Activated CD4-positive, alpha-beta T cell treated with anti-CD3 and anti-CD28 coated beads, Interleukin-2, amount 10 ng/mL, durations not matched to agents 7 days and 5 days (primary cell): ENCODE measurements at places on chromosomes 6 and 20. TPM values are rescaled to one million over a fixed set of nuclear protein-coding genes. Genes with fewer than 3 reads are reported as not detected.

Gene SIRPD
- 0.17 TPM for total RNA-seq

Gene OTOR
- not detected for total RNA-seq

Gene ABHD16B
- not detected for total RNA-seq

Gene VGLL2
- not detected for total RNA-seq

Gene CD2AP
- total RNA-seq = 40.3 TPM

Gene IL20RA
- total RNA-seq = not detected

Gene SLC22A2
- not detected for total RNA-seq

DNA sequence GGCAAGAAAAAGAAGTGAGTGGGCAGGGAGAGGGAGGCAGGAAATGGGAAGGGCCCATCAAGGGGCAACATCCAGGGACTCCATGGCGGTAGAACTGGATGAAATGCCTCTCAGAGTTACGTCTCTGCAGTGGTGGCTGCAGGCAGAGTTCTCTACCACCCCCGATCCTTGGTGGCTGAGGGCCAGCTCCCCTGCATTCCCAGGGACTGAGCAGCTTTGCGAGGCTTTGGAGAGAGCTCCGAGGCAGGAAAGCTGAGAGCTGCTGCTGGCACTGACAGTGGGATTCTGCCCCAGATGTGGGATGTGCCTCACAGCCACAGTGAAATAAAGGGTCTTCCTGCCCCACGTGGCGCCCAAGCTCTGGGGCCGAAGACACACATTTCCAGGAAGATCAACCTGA, 236.6 kb downstream of the SLC24A3 start:
- DNase-seq = no peak

DNA sequence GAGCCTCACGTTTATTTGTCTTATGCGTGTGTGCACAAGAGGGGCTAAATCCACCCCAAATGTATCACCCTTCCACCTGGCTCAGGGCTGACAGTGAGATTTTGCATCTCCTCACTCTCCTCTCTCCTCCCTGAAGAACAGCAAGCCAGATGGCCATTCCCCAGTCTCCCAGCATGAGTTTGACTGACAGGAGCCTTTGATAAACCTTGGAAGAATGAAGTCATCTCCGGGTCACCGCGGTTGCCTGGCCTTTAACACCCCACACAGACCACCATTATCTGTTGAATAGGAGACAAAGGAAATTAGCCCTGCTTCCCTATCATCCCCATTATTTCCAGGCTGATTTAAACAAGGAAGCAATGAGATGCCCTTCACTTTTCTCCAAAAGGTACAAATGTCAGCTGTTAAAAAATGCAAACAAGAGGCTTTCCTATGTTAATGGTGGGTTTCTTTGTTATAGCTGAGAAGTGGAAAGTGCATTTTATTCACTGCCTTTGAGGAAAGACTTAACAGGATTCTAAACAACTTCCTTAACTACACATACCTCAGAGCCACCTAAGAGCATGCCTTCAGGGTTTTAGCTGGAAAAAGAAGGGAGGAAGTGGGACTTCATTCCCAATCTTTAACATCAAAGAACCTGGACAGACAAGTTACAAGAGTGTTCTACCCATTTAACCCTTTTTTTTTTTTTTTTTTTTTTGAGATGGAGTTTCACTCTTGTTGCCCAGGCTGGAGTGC, 524.8 kb upstream of the ID4 start:
- DNase-seq = no peak

GRCh38 chr6:17178754-17179529, 77.1 kb downstream of the STMND1 start:
- no peak for DNase-seq

- no peak for DNase-seq
Measured at GRCh38 chr6:150788089-150788488, 77.4 kb upstream of the MTHFD1L start.

DNA sequence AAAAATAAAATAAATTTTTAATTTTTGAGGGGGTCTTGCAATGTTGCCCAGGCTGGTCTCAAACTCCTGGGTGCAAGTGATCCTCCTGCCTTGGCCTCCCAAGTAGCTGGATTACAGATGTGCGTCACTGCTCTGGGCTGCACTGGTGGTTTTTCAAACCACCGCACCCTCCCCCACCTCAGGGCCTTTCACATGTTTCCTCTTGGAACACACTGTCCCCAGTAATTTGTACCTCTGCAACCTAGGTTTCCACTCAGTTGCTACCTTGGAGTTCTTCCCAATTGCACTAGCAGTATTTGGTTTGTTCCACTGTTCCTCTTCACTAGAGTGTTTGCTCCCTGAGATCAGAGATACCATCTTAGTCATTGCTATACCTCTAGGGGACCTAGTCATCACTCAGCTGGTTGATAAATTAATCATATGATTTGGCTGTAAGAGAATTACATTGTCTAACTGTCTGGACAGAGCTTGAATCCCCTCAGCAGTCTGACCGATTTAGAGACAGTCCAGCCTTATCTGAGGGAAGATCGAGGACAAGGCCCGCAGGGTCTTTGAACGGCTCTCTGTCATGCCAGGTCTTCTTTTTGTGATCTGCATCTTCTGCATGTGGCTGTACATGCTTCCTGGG, 32.0 kb downstream of the CEP43 start:
- DNase-seq = no peak

DNA sequence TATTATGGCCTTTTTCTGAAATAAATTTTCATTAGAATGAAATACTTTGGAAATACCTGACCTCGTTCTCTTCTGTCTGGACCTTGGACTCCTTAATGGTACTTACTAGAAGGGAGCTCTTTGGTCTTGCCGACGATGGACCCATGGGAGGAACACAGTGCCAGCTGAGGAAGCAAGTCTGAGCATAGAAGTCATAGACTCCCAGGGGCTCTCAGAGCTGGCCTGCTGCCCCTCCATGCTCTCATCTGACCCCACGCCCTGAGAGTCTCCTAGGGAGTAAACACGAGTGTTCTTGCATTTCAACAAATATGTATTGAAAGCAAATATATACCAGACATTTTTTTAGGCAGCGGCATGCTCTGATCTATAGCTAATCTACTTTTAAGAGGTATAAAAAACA, 87.8 kb downstream of the PLEKHG1 start:
- no peak for DNase-seq

GRCh38 chr6:13454286-13455221, 32.8 kb downstream of the GFOD1 start:
- peak; percentile 58 for DNase-seq

DNA sequence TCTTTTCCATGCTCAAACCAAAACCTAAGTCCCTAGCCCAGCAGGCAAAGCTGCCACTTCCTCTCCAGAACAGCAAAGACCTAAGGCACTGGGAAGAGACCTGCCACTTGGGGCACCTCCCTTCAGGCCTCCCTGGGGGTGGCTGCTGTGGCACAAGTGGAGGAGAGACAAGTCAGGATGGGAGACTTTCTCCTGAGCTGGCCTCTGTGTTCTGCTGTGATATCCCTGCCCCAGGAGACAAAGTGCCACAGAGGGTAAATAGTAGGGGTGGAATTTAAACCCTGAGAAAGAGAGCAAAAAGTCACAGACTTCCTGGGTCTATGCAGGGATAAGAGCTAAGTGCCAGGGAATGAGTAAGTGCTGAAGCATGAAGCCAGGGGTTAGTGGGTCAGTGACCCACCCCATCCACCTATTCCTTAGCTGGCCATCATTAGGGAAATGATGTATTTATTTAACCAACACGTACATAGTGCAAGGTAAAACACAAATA, 84.2 kb downstream of the MRPL14 start:
- no peak for DNase-seq

DNA sequence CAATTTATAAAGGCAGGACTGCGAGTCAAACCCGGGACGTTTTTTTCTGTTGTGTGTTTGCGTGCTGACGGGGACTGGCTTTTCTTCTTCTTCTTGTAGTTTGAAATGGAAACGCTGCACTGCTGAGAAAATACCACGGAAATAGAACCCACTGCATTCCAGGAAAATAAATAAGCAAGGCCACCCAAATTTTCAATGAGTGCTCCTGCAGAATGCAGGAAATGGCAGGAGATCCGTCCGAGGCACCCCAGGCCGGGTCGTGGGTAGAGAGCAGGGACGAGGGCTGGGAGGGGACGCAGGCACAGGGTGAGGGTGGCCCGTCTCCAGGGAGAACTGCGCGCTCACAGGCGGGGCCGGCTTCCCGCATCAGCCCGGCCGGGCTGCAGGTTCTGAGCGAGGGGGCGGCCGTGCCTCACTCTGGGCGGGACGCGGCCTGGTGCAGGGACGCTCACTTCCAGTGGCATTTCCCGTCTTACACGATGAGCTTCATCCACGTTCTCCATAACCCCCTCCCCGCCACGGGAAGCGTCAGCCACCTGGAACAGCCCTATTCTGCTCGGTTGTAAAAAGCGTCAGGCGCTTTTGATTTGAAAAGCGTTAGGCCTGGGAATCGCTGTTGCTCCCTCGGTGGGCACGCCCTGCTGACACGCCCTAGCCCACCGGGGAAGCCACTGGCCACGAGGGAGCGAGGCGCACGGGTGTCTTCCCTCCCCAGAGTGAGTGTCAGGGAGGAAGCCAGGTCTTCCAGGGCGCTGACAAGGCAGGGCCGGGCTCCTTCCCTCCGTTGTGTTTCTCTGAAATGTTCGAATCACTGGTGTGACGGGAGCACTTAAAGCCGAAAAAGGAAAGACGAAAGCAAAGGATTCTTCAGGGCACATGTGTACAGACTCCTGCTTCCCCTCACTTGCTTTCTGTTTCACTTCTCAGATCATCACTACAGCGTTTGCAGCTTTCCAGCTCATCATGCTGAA, 17.9 kb upstream of the EXOC2 start:
- peak; percentile 68 for DNase-seq

GRCh38 chr6:119162134-119162775, 83.8 kb upstream of the FAM184A start:
- no peak for DNase-seq

DNA sequence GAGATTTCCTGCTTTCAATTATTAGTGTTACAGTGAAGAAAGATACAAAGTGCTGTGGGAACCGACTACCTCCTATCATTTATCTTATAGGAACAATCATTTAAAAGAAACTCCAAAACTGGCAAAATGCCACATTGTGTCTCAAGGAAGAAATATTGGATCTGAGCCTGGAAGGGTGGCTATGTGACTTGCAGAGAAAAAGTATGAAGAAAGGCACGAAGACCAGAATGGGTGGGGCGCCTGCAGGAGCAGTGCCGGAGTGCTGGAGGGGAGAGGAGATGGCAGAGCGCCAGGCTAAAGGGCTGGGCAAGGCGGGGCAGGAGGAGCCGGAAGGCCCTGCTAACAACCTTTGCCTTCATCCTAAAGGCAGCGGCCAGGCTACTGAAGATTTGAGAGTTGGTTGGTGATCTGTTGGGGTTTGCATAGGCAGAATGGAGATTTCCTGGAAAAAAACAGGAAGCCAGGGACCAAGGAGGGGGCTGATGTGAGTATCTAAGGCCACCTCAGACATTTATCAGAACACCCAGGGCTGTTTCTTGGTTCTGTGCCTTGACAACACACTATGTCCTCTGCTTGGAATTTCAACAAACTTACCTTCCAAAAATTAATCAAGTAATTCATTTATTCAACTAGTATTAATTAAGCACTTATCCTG, 125.6 kb downstream of the MAFB start:
- no peak for DNase-seq

DNA sequence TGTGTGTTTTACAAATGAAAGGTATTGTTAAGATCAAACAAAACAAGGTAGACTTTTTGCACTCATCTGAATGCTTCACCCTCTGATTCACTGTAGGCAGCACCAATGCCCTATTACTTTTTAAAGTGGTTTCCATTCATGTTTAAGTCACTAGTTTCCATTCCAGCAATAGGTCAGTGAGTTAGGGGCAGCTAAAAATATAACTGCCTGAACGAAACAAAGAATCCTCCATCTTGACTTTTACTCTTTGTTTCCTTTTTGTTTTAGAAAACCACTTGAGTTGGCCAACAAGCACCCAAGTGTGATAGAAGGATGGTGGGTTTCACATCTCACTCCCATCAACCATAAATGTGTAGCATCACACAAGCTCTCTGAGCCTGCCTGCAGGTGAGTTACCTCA, 25.5 kb downstream of the CLIC5 start:
- no peak for DNase-seq

GRCh38 chr6:117677553-117678141, 2.4 kb downstream of the NUS1 start:
- no peak for DNase-seq
